ENCODE measurements at places on chromosomes 11 and 22.

DNA sequence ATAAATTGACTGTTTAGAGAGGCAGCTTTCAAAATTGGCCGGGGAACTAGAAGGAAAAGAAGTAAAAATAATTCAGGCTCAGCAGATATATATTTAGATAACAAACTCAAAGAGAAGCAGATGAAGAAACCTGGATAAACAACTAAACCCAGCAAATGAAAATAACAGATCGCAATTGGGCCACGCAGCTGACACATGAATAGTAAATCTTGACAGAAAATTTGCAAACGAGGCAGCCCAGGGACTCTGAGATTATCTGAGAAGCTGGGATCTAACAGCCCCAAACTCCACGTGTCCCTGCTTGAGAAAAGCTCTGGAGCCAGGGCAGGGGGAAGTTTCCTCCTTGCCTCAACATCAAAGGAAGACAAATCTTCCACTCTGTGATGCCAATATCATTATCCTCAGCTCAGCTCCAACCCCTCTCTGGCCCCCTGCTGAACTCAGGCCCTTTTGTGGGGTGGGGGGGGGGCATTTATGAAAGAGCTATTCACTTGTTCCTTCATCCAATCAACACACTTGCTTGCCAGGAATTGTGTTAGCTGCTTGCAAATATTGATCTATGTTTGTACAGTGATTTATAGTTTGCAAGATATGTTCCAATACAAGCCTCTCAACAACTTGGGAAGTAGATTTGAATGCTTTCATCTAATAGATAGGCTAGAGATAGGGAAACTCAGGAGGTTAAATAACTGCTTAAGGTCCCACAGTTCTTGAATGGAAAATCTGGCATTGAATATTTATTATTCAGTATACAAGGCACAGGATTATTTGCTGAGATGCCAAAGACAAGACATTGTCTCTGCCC is 72.5 kb upstream of the C11orf87 start:
- no peak for DNase-seq

- no peak for DNase-seq
These were observed 67.9 kb downstream of the DKK3 start for GRCh38 chr11:11940551-11940950.

GRCh38 chr11:83542861-83543260 is 256.7 kb upstream of the CCDC90B start:
- no peak for DNase-seq

DNA sequence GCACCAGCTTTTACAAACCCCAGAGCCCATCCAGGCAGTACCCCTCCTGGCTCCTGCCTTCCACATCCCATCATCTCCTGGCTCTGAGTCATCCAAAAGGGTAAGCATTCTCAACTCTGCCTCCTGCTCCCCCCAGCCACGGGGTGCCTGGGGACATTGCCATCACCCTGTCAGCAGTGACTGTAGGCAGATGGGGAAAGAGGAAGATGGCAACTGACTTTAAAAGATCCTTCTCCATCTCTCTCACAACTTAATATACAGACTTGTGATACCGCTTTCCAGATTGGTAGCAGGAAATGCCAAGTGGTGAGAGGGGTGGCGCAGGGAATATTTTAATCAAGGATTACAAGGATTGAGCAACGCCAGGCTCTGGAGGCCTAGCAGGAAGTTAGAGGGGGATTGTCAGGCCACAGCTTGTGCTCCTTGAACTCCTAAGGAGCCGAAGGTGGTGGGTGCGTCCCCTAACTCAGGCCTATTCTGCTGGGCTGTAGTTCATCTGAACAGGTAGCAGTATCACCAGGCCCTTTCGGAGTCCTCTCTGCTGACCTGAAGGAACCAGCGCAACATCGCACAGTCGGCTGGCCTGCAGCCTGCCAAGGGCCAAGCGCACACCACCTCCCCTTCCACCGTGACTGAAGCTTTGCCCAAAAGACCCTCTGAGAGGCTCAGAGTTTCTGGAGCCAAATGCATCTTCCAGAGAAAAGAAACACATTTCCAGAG is 83.3 kb downstream of the ZC3H12C start:
- no peak for DNase-seq

- DNase-seq: no peak
These were observed 31.5 kb upstream of the CAT start for GRCh38 chr11:34407121-34407813.

DNA sequence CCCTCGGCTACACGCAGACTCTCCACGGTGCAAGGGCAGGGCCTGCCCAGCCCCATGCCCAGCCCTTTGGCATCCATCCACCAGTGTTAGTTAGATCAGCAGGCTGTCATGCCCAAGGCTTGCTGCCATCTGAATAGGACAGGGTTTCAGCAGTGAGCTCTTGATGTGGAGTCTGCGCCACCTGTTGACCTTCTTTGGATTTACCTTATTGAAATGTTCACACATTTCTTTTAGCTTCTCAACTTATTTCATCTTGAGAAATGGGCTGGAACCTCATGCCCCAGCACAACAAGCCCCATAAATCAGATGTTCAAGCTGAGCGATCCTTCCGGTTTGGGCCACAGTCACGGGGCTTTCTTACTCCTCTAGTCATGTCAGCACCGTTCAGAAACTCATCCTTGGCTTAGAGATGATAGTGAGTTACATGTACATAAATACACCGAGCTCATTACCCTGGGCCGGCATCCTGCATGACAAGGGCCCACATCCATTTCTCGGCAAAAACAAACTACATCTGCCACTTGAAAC is 61.7 kb downstream of the PARVB start:
- DNase-seq: peak; percentile 41

GRCh38 chr22:26283330-26283729 is 114.1 kb downstream of the SEZ6L start:
- no peak for DNase-seq

DNA sequence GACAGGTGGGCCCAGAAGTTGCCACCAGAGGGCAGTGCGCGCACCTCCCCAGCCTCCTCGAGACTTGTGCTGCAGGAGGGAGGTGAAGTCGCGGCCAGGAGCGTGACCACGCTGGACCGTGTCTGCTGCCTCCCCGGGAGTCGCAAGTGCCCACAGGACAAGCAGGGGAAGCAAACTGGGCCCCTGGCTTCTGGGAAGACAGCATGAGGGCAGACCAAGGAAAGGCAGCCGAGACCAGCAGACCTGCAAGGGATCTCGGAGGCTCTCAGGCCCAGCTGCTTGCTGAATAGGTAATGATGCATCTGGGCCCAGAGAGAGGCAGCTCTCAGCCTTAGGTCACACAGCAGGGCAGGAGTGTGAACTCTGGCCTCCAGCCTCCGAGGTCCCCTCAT is 17.0 kb upstream of the IL2RB start:
- peak; percentile 48 for DNase-seq

- no peak for DNase-seq
These were observed 21.7 kb upstream of the NRGN start for GRCh38 chr11:124717786-124718651.

GRCh38 chr11:65685981-65686380 is 23.3 kb upstream of the RELA start:
- no peak for DNase-seq

- no peak for DNase-seq
These were observed 139.2 kb downstream of the DSCAML1 start for GRCh38 chr11:117657794-117658193.

GRCh38 chr11:125075900-125076317 is 12.8 kb downstream of the SLC37A2 start:
- DNase-seq: no peak

GRCh38 chr11:2203440-2204259 is 32.0 kb upstream of the TH start:
- no peak for DNase-seq

GRCh38 chr11:72358466-72359405 is 75.6 kb downstream of the CLPB start:
- peak; percentile 28 for DNase-seq

DNA sequence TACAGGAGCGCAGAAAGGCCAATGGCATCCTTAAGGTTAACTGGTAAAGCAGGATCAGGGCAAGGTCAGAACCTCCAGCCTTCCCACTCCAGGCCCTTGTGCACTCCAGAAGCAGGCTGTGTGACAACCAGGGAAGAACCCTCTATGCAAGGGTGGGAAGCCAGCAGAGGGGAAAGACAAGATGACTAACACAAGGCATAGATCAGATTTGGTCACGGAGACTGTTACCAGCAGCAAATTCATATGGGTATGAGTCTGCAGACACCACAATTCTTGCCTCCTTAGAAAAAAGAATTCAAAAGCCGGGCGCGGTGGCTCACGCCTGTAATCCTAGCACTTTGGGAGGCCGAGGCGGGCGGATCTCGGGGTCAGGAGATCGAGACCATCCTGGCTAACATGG is 39.8 kb upstream of the MTNR1B start:
- DNase-seq: no peak

DNA sequence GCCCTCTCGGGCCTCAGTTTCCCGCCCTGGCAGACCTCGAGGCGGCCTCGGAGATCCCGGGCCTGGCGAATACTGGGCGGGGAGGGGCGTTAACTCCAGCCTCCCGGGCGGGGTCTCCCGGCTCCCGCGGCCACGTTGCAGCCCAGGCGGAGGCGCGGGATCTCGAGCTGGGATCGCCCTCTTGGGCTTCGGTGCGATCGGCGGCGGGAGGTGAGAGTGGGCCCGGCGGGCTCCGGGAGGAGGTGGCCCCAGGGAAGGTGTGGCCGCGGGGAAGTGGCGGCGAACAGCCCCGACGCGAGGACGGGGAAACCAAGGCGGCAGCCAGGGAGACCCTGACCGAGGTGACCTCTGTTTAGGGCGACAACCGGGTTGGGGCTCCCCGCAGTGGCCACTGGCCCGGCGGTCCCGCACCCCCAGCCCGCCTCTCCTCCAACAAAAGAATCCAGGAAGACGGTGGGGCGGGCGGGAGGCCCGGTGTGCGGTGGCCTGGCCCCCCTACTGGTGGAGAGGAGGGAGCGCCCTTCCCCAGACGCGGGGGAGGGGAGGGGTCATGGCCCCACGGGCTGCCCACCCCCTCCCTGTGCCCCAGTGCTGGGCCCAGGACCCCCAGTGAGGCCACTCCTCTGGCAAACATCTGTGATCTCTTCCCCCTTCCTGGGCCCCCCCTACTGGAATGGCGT is at the start of gene PHETA2:
PHETA2 (plus strand) TSS at position 117 of the 680 bp plus-strand sequence. CDS start 3,046 bp downstream, outside the sequence.
- no peak for DNase-seq

GRCh38 chr11:120179057-120179672 is 31.7 kb upstream of the OAF start:
- DNase-seq: no peak

DNA sequence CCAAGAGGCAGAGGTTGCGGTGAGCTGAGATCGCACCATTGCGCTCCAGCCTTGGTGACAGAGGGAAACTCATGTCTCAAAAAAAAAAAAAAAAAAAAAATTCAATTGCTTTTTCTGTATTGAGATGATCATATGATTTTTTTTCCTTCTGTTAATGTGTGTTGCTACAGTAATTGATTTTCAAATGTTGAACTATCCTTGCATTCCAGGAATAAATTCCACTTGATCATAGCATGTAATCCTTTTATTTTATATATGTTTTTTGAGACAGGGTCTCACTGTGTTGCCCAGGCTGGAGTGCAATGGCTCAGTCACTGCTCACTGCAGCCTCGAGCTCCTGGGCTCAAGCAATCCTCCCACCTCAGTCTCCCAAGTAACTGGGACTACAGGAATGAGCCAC is 33.3 kb downstream of the MOV10L1 start:
- no peak for DNase-seq

GRCh38 chr11:33742249-33742851 is 6.1 kb upstream of the CD59 start:
- peak; percentile 14 for DNase-seq

GRCh38 chr11:77413850-77414460 is 59.9 kb downstream of the PAK1 start:
- no peak for DNase-seq

DNA sequence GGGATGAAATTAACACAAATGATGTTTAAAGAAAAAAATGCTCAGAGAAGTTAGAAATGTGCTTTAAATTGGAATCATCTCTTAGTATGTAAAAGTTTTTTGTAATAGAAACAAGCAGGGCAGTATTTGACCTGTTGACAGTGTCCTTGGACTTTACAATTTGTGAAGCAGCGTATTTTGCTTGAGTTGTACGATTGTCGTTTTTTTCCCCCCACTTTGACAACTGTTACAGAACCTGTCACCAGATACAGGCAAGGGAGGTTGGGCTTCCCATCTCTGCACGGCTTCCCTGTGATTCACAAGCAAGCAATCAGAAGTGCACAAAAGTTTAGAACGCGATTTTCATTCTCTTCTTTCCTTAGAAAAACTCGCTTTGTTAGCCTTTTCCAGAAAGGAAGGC is 8.9 kb downstream of the PPARA start:
- no peak for DNase-seq

DNA sequence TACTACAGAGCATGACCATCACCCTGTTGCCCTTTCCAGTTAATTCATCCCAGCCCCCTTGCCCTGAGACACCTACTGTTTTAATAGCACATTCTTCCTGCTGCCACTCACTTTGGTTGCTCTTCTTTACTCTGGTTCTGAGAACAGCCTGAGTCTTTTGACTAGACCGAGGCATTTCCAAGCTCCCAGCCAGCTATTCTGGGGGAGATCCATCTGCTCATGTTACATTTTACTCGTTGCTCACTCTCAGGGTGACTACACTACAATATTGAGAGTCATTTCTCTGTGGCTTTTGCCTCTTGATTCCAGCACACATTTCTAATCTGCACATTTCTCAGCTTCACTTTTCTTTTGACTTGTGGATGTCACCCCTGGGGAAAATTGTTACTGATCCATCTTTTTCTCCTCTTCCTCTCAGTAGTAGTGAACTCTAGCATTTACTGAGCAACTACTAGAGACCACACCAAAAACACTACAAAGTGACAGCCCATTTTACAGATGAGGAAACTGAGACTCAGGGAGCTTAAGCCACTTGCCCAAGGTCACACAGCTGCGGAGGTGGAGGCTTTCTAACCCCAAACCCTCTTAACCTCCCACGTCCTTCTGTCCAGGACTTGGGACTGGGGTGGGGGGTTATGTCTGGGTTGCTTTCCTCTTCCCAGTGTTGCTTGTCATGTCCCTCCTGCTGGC is 117.8 kb downstream of the C11orf91 start:
- DNase-seq: no peak

GRCh38 chr11:97739932-97740800 is 1280.6 kb upstream of the CNTN5 start:
- peak; percentile 12 for DNase-seq

- DNase-seq: no peak
These were observed 35.0 kb downstream of the DSCAML1 start for GRCh38 chr11:117761993-117762392.

DNA sequence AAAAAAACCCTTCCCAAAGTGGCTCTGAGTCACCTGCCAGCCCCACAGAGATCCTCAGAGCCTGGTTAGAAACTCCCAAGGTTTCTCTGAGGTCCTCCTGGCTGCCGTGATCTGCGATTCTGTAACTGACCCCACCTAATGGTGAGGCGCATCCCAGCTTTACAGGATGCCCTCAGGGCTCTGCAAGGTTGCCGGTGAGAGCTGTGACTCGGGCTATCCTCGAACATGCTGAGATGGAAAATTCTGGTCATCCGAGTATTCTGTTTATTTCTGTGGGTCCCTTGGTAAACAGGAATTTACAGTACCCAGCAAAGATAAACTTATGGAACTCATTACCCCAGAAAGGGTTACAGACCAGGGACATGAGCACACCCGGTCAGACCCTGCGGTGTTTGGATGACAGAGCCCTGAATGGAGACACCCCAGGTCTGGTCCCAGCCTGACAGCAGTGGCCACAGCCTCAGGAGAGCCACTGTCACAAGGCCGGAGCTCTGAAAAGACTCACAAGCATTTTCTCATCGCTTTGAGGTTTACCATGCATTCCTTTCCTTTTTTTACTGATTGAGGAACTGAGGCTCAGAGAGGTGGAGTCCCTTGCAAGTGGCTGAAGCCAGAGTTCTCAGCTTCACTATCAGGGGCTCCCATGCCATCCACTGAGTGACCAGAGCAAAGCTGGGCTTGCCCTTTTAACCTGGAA is 22.2 kb downstream of the LIF start:
- DNase-seq: no peak

Data from NCI-H1694 (cell line).